ENCODE measurements at places on chromosomes 4 and X. TPM values are rescaled to one million over a fixed set of nuclear protein-coding genes. Genes with fewer than 3 reads are reported as not detected.

DNA sequence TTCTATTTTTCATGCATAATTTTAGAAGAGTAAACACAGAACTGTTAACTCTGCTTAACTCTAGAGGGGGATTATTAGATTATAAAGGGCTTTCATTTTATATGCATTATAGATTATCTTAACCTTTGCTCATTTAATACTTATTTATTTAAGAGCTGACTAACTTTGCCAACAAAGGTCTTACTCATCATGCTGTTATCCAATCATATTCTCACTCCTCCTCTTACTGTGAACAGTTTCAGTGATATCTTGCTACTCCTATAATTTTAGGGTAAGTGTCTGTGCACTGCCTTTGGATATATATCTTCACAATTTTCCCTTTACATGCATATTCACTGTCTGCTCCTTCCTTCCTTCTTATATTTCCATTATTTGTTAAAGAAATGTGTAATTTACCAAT lies 1814.9 kb downstream of the STIM2 start:
- H3K4me1 ChIP-seq: no peaks in the 10 kb centered on the region
- no peaks in the 10 kb centered on the region for H3K27me3 ChIP-seq
- DNase-seq: no peak
- no peak overlapping the region for H3K4me3 ChIP-seq
- no peaks in the 10 kb centered on the region for H3K36me3 ChIP-seq

DNA sequence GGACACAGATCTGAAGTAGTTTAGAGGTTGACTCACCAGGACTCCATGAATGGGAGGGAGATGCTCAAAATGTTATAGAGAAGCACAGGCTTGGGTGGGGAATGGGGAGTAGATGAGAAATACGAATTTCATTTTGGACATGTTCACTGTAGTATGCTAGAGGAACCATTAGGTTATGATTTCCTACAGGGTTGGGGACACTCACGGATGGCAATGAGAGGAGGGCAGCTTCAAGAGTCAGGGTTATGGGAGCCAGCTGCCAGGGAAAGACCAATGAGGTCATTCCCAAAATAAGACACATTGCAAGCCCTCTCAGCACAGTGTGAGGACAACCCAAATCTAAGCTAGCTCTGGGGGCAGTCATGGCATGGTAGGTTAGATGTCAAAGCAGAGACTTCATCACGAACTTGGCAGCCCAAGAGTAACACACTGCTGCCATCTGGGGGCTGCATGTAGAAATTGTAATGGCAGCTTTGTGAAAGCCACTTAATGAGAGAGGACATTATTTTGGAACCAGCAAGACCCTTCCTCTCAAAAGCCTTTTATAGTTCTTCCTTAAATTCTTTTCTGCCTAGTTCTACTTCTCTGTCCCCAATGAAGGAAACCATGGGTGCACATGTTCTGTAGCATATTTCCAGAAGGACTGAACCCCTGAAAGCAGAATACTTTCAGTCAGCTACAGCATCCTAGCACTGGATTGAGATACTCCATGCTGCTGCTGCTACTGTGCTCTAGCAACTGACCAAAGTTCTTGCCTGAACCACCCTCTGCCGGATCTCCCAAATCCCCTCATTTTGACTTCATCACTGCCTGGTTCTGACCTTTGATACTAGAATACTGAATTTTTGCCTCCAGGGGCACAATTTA lies 16.2 kb upstream of the ZCCHC12 start:
- peak; percentile 49 for DNase-seq
- no peaks in the 10 kb centered on the region for H3K4me1 ChIP-seq
- no peak overlapping the region for H3K4me3 ChIP-seq
- H3K36me3 ChIP-seq: no peaks in the 10 kb centered on the region
- no peak overlapping the region for H3K27ac ChIP-seq
- H3K27me3 ChIP-seq: no peaks in the 10 kb centered on the region

- H3K27me3 ChIP-seq: no peaks in the 10 kb centered on the region
- H3K36me3 ChIP-seq: no peaks in the 10 kb centered on the region
- H3K27ac ChIP-seq: no peak overlapping the region
- H3K4me3 ChIP-seq: no peak overlapping the region
These were observed 353.6 kb upstream of the RPS6KA3 start for GRCh38 chrX:20620306-20620705.

DNA sequence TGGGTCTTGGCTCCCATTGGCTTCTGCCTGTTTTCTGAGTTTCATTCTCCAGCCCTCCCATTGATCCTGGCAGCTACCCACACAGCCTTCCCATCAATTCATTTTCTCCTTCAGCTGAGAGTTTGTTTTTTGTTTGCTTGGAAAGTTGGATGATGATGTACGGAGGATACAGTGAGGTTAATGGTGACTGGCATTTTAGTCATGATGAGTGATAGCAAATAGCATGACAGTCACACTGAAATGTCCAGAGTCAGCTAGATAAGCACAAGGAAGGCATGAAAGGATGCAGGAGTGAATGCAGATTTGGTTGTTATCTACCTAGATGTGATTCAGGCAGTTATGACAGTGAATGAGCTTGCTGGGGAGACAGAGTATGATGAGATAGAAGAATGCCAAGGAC lies 30.6 kb upstream of the LCORL start:
- no peak overlapping the region for H3K4me3 ChIP-seq
- no peak for DNase-seq
- H3K27me3 ChIP-seq: peaks cover 20% of the 10 kb centered on the region
- H3K27ac ChIP-seq: no peak overlapping the region
- H3K4me1 ChIP-seq: peaks cover 6% of the 10 kb centered on the region
- H3K36me3 ChIP-seq: no peaks in the 10 kb centered on the region

The NHS gene
- 0.03 TPM for polyA plus RNA-seq

The MAGEE2 gene
- polyA plus RNA-seq: not detected

The VCX2 gene
- polyA plus RNA-seq: not detected

- no peak overlapping the region for H3K27ac ChIP-seq
- no peak overlapping the region for H3K4me3 ChIP-seq
- DNase-seq: no peak
- H3K36me3 ChIP-seq: peaks cover 6% of the 10 kb centered on the region
- H3K4me1 ChIP-seq: no peaks in the 10 kb centered on the region
These were observed 29.1 kb downstream of the RASGEF1B start for GRCh38 chr4:81442484-81443085.

DNA sequence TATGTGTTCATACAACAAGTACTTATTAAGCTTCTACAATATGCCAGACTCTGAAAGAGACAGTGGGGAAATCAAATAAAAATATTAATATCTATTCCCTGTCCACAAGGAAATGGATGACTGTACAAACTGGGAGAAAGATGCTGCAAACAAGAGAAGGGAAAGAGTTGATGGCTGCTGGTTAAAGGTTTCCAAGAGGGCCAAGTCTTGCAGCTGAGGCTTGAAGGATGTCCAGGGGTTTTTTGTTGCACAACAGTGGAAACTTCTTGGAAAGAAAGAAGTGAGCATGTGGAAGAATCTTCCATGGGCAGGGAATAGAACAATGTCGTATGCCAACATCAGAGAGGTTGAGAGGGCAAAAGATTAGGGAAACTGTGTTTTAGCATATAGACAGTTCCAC lies 95.8 kb downstream of the MID1 start:
- no peaks in the 10 kb centered on the region for H3K36me3 ChIP-seq
- no peak overlapping the region for H3K27ac ChIP-seq
- no peaks in the 10 kb centered on the region for H3K27me3 ChIP-seq
- no peak overlapping the region for H3K4me3 ChIP-seq

DNA sequence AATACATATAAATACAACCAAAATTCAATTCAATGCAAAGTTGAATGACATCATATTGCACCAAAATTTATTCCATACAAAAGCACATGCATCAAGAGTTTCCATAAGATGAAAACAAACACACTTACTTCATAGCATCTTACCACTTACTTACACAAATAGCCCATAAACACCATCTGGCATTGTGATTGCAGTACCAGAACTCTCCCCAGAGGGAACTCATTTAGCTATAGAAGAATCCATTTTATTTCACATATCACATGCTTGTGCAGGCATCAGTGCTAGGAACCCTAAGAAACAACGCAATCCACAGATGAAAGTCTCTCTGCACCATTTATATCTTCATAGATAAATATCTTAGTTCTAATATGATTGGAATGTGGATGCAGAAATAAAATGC lies 77.9 kb downstream of the SLC7A11 start:
- no peak overlapping the region for H3K27ac ChIP-seq
- H3K4me3 ChIP-seq: no peak overlapping the region
- H3K36me3 ChIP-seq: no peaks in the 10 kb centered on the region
- no peak for DNase-seq
- no peaks in the 10 kb centered on the region for H3K27me3 ChIP-seq

DNA sequence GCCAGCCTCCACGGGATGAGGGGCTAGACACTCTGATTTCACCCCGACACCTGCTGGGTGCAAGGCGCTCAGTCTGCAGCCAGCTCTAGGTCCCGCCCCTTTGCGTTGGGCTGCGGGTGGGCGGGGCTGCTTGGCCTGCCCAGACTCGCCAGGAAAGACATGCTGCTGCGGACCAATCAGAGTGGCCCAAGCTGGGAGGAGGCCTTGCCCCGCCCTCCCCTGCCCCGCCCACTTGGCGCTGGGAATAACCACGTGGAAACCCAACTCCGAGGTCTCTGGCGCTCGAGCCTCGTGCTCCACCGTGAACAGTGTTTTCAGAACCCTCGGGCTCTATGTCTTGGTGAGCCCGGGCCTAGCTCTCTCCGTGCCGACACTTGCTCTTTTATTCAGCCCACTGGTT lies 5.3 kb upstream of the VMA21 start:
- no peak overlapping the region for H3K4me3 ChIP-seq
- DNase-seq: no peak
- peaks cover 31% of the 10 kb centered on the region for H3K4me1 ChIP-seq
